ENCODE measurements at places on chromosomes 2 and 18.

DNA sequence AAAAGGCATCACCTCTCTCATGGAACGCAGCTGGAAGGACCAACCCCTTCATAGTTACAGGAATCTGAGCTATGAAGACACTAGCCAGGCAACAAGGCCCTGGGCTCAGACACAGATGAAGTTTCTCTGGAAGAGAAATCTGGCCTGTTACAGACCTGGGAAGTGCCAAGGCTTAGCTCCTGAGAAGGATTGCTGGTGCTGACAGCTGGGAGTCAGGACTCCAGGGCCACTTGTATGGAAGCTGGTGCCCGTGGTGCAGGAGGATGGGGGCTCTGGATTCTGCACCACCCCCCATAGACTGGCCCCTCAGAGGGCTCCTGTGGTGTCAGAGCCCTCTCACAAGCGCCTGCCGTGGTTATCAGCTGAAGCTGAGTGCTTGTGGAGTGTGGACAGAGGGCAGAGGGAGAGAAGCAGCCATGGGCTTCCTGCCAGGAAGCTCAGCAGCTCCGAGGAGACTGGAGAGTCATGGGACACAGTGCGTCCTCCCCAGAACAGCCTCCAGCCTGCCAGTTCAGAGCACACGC, 87.3 kb upstream of the LCLAT1 start:
- DNase-seq = no peak

- no peak for DNase-seq
Observed at GRCh38 chr18:47736376-47737140, 193.9 kb downstream of the SMAD2 start.

GRCh38 chr2:883803-884748, 66.6 kb upstream of the SNTG2 start:
- no peak for DNase-seq

- DNase-seq = no peak
Observed at GRCh38 chr2:18047896-18048657, 169.6 kb downstream of the KCNS3 start.

DNA sequence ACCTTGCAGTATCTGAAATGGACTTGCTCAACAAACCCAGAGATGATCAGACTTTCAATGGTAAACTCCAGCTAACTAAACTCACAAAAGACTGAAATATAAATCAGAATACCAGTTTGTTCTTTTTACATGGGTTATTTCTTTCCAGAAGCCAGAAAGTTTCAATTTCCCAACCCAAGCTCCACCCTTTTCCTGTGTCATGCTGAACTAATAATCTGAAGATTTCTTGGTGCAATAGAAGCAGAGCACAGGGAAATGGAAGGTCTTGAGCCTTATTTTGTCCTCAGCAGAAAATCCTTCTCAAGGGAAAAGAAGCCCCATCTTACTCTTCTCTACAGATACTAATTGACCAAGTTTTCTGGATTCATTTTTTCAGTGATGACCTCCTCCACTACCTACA, 93.3 kb upstream of the PAPOLG start:
- DNase-seq = no peak

- no peak for DNase-seq
Observed at GRCh38 chr2:173432049-173432754, 77.5 kb downstream of the CDCA7 start.

- DNase-seq = no peak
Observed at GRCh38 chr18:3885209-3885792, 435.3 kb downstream of the TGIF1 start.

- DNase-seq = no peak
Observed at GRCh38 chr2:105450471-105450870, 51.6 kb upstream of the FHL2 start.

GRCh38 chr2:64958556-64958955, 30.6 kb upstream of the SLC1A4 start:
- DNase-seq = no peak

DNA sequence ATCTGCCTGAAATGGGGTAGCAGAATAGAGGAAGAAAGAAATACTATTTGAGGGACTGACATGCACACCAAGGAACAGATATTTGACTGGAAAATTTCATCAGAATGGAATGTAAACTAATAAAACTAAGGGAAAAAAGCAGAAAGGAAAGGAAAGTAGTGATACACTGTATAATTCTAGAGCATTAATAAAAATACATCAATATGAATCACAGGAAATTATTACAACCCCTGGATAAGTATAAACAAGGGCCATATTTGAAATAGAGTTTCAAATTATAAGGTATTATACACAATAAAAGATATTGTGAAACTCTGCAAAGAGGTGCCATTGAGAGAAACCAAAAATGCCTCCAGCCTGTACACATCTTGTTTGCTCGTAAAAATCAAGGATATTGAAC, 149.6 kb downstream of the ICOS start:
- DNase-seq = no peak

DNA sequence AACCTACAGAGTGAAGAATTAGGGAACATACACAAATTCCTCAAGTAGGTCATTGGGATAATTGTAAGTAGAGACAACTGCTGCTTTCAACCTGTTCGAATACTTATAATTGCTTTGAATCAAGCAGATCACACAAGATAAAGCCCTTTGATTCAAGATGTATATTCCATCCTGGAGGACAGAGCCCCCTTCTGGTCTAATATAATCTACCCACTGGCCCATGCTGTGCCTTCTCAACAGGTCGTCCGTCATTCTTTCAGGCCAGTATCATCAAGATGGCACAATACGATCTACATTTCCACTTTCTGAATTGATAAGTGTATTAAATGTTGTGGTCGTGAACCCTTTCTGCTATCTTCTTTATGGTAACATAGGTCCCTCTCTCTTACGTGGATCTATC, 387.0 kb upstream of the CDH19 start:
- no peak for DNase-seq

GRCh38 chr2:86592547-86593230, 29.4 kb upstream of the CHMP3 start:
- DNase-seq = no peak

DNA sequence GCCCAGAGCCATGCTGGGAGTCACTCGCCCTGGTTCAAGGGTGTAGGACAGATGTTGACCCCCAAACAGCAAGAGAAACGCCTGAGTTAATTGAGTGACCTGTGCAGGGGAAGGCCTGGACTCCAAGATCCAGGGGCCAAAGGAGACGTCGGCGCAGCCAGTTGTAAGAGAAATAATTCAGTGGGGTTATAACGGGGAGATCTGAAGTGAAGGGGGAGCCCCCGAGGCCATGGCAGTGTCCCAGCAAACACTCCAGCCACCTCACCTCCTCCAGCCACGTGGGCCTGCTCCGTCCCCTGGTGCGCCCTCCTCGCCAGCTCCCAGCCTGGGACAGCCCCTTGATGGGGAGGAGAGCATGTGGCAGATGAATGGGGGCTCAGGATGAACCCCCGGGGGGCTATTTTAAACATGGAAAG, 130.7 kb upstream of the GPC1 start:
- DNase-seq = no peak
